RCC 7860 (cell line): ENCODE measurements at places on chromosomes 12 and 14.

DNA sequence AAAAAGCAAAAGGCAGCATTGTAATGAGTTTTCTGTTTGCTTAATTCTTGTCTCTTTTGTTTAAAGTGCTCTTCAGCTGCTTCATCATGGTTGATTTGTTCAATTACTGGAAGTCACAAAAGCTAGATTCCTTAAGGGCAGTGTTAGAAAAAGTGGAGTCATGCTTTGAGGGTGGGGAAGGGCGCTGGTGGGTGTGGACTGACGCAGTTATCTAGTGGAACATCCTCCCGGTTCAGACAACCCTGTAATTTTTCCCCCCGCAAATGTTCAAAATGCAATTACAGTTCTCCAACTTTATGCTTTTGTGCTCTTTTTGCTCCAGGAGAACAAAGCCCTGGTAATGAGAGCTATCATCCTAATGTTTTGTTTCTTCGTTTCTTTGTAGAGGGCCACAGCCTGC is 2.1 kb downstream of the AKAP6 start:
- DNase-seq, result no peak

GRCh38 chr12:14691560-14691959 is 4.8 kb downstream of the GUCY2C start:
- no peak for DNase-seq

DNA sequence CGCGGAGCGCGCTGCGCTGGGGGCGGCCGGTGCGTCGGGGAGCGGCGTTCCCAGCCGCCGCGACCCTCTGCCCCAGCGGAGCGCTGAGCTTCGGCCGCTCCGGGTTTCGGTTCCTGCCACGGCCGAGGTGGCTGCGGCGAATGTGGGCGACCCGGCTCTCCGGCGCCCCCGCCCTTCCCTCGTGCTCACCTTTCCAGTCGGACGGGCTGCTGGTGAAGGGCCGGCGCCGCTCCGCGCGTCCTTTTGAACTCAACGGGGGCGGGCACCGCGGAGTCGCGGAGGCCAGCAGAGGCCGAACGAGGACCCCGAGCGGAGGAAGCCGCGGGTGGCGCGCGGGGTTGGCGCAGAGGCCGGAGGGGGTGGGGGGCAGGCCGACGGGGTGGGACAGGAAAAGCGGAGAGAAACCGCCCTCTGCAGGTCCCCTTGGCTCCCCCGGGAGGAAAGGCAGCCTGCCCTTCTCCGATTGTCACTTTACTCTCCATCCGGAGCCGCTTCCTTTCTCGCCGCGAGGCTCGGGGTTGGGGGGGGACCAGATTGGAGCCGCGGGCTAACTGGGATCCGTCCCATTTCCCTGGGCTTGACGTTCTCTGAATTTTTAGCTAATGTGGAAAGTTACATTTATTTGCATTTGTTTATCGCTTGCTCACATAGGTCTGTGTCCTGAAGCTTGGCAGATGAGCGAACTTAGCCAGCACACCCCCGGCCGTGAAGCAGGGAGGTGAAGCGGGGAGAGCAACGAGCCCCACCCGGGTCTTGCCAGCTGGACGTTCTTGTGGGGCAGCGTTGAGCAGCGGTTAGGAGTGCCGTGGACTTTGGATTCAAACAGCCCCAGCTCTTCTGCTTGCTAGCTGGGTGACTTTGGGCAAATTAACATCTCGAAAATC is at the start of gene SMAGP:
Gene SMAGP, minus strand, starts transcription at position 349 of the 884 bp plus-strand sequence. CDS start 1,137 bp downstream, outside the sequence.
- peak; percentile 28 for DNase-seq

DNA sequence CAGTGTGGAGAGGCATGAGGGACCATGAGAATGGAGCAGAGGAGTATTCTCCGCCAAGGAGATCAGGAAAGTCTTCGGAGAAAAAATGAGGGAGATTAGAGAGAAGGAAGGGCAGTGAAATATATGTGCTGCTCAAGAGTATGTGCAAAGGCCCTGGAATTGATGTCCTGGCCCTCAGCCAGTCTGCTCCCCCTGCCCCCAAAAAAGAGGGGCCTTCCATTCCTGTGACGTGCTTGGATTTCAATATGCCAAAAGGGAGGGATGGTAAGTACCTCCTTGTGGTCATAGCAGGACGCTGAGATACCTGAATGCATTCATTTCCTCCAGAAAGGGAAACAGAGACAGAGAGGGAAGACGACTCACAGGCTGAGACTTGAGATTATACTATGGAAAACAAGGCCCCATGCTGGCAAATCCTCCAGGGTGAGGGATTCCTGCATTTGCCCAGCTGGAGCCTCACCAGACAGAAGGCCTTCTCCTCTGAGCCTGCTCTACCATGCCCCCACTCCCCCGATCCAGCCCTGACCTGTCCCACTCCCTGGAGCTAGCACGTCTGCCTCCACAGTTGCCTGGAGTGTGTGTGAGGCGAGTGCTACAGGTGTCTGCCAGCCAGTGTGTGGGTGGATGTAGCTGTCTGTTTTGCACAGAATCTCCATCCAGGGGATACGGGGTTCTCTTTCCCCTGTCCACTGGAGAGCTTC is 3.9 kb upstream of the RARG start:
- DNase-seq, result no peak

GRCh38 chr12:112182499-112182898 is 57.1 kb downstream of the TRAFD1 start:
- DNase-seq, result no peak

DNA sequence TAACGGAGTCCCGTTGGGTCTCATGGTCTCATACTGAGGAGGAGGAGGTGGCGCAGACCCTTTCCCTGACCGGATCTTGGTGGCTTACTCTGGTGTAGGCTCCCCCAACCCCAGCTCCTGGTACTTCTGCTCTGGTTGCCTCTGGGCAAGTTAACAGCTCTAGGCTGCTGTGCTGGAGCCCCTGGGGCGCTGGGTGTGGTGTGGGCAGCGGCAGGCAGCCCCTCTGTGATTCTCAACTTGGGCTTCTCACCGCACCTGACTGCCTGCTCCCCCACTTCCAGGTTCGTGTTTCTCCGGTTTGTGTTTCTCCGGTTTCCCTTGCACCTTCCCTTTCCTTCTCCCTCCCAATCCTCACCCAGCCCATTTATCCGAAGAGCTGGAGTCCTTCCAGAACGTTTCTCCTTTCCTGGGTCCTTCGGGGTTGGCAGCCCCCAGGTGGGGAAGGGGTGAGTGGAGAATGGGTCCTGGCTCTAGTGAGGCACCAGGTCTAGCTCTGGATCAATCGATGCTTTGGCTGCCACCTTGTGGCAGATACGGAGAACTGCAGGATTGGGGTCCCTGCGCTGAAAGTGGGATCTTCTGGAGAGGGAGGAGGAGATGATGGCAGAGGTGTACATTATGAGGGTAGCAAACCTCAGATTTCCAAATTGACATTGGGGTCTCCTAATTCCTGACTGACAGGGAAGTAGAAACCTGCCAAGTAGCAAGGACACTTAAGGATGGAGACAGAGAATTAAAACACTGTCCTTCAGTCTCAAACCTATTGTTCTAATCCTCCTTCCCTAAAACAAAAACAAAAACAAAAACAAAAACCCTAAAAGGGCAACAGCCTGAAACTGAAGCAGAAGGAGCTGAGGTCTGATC is 8.3 kb downstream of the CISTR start:
- peak; percentile 31 for DNase-seq

- no peak for DNase-seq
Measured at GRCh38 chr12:4154672-4155225, 118.8 kb upstream of the CCND2 start.

DNA sequence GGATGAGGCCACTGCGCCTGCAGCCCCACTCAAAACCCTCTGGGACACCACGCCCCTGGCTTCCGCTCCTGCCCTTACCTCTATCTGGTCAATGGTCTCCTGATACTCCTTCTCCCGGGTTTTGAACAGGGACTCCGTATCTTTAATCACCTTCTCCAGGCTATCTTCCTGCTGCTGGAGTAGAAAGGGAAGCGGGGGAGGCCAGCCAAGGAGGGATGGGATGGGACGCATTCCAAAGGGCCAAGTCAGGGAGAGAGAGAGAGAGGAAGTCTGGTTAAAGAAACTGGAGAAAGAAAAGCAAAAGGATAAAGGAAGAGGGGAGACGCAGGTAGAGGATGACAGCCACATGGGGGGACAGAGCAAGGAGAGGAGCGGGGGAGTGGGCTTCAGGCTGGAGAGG is 7.9 kb downstream of the IFFO1 start:
- peak; percentile 72 for DNase-seq

DNA sequence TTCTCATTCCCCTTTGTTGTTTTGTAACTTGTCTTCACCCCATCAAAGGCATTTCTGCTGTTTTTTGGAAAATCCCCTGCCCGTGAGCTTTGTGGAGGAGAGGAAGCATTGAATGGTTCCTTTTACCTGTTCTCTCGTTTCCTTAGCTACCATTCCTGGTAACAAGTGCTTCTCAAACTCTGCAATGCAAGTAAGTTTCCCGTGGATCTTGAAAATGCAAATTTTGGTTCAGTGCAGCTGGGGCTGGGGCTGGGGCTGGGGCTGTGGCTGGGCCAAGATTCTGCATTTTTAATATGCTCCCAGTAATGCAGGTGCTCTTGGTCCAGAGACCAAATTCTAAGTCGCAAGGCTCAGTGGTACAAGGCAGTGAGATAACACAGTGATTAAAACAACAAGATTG is 151.6 kb downstream of the TTLL5 start:
- no peak for DNase-seq

- DNase-seq, result no peak
Measured at GRCh38 chr12:30988646-30989286, 62.2 kb downstream of the TSPAN11 start.

- DNase-seq, result no peak
Measured at GRCh38 chr14:92352158-92352985, 29.4 kb downstream of the SLC24A4 start.

GRCh38 chr14:77337880-77338279 is 17.0 kb downstream of the GSTZ1 start:
- no peak for DNase-seq

DNA sequence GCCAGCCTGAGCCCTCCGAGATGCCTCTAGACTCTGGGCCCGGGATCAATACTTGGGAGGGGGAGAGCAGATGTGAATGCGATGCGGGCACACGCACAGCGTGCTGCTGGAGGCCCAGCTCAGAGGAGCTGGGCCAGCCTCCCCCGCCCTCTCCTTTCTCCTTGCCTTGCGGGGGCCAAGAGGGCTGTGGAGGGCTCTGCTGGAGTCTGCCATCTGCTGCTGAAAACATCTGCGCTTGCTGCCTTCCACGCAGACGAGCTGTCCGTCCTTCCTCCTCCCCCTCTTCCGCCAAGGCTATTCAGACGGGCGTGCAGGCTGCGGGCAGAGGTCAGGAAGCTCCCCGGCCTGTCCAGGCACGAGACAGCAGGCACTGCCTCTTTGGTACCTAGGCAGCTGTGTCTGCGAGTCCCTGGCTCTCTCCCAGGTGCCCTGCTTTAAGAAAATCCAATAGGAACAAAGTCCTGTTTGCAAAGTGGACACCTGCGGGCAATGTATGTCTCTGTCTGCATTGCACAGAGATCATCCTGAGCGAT is 75.2 kb downstream of the SPRING1 start:
- DNase-seq, result no peak

- DNase-seq, result no peak
Measured at GRCh38 chr12:46910830-46911229, 85.0 kb upstream of the SLC38A4 start.

DNA sequence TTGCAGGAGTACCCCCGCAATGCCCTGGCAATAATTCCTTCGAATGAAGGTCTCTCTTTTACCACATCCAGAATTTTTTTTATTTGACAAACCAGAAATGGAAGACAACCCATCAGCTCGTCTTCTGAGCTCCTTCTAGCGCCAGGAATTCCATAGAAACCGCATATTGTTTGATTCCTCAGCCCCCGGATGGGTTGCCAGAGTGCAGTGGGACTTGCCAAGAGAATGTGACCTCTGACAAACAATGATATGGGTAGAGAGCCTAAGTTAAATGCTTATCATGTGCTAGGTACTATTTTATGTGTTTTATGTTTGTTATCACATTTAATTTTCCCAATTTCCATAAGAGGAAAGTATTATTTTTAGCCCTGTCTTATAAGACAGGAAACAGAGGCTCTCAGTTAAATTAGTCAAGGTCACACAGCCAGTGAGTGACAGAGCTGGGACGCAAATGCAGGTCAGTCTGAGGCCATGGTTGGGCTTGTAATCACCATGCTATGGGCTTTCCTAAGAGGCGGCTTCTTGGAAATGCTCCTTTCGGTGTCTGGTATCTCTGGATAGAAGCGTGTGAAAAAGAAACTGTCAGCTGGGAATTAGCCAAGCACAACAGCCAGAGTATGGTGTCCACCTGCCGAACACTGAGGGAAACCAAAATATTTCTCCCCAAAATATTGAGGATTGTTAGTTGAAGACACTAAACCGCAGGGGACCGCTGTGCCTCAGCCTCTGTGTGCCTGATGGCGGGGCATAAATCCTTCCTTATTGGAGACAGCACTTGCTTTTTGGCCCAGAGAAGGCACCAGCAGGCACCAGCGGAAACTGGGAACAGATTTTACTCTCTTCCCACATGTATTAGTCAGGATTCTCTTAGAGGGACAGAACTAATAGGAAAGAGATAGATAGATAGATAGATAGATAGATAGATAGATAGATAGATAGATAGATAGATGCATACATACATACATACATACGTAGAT is 29.4 kb upstream of the ETFBKMT start:
- DNase-seq, result no peak

GRCh38 chr12:91923864-91924263 is 221.8 kb downstream of the BTG1 start:
- no peak for DNase-seq

DNA sequence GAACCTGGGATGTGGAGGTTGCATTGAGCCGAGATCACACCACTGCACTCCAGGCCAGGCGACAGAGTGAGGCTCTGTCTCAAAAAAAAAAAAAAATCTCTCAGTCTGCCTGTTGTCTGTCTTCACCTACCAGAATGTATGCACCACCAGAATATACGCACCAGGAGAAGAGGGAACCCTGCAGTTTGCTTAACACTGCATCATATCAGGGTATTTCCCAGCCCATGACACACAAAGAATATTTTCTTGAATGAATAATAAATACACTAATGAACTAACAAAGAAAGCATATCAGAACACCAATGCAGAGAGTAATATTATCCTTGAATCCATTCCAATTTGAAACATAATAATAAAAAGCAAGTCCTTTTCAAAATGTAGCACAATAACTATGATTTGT is 44.2 kb upstream of the FOXN3 start:
- DNase-seq, result no peak

GRCh38 chr14:88351966-88352691 is 29.1 kb upstream of the KCNK10 start:
- no peak for DNase-seq

- DNase-seq, result no peak
Measured at GRCh38 chr12:57846285-57846576, 298 bp downstream of the CTDSP2 start.

GRCh38 chr12:121806546-121807423 is 3.0 kb downstream of the SETD1B start:
- DNase-seq, result no peak

- DNase-seq, result no peak
Measured at GRCh38 chr14:55734731-55735130, 154.7 kb downstream of the KTN1 start.

GRCh38 chr12:13503094-13503835 is 306.7 kb downstream of the EMP1 start:
- DNase-seq, result no peak
